A172 (cell line): ENCODE measurements at places on chromosomes 7 and 10.

- DNase-seq, result no peak
Measured at GRCh38 chr7:30896036-30896435, 15.6 kb upstream of the AQP1 start.

DNA sequence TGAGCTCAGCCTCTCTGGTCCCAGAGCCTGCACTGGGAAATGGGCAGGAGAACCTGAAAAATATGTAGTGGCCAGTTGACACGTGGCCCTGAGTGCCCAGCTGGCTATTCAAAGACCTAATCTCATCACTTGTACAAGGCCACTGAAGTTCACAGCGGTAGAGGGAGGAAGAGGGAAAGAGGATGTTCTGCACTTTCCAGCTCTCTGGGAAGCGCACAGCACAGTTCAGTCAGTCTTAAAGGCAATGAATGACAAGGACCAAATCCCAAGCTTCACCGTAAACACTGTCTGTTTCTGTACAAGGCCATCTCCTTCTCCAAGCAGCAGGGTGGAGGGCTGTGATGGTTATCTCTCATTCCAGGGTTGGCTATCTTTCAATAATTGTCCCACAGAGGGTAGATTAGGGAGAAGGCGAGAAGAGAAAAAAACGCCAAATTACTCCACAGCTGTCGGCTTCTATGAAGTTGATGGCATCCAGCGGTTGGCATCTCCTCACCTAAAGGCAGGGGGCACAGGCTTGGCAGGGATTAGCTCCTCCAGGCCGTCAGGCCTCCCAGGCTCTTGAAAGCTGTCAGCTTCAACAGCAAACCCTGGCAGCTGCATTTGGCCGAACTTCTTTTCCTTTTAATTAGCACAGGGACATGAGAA, 10.6 kb downstream of the SFMBT2 start:
- DNase-seq, result no peak

GRCh38 chr10:102335184-102335583, 60.3 kb upstream of the NFKB2 start:
- no peak for DNase-seq

DNA sequence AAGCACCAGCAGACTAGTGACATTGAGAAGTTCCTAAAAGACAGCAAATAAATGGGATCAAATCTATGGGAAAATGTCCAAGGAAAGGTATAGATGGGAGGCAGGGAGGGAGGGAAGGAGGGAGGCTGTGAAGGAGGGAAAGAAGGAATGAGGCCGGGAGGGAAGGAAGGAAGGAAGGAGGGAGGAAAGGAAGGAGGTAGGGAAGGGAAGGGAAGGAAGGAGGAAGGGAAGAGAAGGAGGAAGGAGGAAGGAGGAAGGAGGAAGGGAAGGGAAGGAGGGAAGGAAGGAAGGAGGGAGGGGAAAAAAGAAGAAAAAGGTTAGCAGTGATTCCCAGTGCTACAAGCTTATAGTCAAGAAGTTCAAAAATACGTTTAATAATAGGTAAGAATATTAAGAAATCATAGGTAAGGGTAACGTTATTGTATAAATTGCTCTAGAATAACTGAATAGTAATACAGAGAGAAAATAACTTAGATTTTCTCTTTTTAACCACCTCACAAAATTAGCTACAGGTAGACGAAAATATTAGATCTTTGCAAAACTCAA, 106.9 kb downstream of the LMBR1 start:
- no peak for DNase-seq

DNA sequence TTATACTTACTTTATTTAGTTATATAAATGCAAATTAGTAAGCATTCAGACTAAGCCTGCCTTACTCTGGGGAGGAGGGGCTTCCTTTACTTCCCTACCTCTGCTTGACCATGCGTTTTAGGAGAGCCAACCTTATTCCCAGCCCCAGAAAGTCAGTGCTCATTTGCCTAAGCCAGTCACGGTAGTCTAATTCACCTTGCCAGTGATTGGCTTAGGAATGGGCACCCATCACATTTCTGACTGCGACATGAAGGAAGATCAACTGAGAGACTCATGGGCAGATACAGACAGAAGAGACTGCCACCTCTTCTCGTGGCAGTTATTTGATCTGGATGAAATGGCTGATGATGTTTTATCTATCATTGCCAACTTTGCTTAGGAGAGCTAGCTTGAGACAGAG, 29.5 kb downstream of the RPA3 start:
- no peak for DNase-seq

- no peak for DNase-seq
Measured at GRCh38 chr10:25831080-25831479, 102.9 kb upstream of the MYO3A start.

DNA sequence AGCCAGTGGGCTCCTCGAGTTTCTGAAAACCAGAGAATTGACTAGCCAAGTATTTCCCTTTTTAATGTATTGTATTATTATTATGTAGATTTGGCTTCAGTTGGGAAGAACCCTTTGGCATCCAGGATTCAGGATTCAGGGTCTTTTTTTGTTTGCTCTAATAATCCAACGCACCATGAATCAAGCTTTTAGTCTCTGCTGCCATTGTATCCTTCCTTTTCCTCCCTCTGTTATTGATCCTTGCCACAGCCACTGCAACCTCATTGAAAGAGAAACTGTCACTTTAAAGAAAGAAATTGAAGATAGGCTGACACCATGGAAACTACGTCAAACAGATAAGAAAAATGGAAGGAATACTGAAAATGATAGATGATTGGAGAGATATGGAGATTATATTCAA, 150.0 kb downstream of the CHRM2 start:
- no peak for DNase-seq

DNA sequence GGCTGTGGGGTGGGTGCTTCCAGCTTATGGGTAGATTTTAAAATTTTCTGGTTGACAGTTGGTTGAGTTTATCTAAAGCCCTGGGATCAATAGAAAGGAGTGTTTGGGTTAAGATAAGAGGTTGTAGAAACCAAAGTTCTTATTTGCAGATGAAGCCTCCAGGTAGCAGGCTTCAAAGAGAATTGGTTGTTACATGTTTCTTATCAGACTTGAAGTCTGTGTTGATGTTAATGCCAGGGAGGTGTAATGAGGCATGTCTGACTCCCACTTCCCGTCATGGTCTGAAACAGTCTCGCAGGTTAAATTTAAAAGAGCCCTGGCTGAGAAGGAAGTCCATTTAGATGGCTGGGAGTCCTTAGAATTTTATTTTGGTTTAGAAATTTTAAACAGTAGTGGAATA, 165.2 kb upstream of the TMEM72 start:
- DNase-seq, result no peak
